ENCODE measurements at places on chromosomes 3 and 15.

DNA sequence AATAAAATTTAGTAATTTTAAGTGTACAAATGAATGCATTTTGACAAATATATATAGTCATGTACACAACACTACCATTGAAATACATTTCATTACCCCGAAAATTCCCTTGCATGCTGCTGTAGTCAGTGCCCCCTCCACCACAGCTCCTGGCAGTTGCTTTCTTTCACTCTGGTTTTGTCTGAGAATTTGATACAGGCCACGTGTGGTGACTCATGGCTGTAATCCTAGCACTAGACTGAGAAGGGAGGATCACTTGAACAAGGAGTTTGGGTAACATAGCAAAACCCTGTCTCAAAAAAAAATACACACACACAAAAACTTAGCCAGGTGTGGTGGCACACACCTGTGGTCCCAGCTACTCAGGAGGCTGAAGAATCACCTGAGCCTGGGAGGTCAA is 65.4 kb downstream of the TFRC start:
- no peak for DNase-seq

GRCh38 chr3:115999613-116000012 is 376.3 kb downstream of the GAP43 start:
- DNase-seq = no peak

DNA sequence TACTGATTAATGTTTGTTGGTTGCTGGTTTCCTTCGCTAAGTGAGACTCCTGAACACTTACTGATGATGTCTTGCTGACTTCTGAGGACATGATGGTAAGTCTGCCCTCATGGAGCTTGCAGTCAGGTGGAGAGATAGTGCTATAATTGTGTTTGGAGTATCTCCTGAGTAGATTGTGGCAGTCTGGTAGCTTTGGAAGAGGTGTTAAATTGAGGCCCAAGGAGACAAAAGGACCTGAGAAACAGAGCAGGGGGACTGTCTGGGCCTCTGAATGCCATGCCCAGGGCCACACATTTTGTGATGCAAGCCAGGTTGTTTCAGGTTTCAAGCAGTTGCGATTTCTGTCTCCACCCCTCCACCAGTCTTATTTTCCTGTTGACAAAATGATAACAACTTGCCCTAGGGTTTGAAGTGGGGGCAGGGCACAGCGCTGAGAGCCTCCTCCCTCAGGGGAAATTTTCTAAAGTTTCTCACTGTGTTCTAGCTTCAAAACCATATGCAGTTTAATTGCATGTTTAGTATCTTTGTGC is 16.7 kb downstream of the SMAD3 start:
- no peak for DNase-seq

GRCh38 chr3:118436697-118437262 is 597.9 kb downstream of the IGSF11 start:
- no peak for DNase-seq

DNA sequence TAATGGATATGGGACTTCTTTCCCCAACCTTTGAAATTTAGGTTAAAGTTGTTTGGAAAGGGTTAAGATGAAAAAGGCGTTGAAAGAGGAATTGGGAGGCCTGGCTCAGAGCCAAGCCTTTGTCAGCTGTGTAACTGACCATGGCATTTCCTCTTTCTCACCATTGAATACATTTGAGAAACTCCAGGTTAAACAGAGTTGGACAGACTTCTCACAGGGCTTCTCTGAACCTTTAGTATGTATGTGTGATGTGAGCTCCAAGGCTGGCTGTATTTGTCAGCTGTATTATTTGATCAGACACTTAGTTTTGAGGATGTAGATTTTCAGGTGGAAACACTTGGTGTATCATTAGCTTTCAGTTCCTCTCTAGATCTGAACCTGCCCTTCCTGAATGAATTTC is 136.4 kb upstream of the GOLGA6L4 start:
- no peak for DNase-seq

GRCh38 chr15:63234451-63234870 is 42.9 kb upstream of the APH1B start:
- no peak for DNase-seq

DNA sequence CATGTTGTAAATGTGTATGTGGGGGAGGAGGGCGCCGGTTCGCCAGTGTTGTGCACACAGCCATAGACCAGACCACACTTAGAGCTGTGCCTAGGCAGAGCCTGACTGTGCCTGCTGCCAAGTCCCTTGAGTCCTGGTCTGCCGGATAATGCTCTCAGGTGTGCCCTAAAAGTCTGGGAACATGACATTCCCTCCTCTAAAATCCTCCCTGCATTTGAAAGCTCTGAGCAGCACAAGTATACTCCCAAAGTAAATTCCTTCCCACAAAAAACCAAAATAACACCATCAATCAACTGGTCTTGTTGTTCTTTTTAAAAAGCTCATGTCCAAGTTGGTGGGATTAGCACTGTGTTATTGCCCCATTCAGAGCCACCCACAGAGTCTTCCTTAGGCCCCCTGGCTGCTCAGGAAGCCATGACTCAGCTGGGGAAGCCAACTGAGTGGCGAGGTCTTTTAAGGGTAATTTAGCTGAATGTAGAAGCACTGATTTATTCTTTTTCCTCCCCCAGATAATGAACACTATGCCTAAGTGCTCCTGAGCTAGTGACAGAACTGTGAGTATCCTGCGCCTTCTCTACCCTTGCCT is 147.8 kb upstream of the MCTP2 start:
- DNase-seq = no peak

GRCh38 chr15:74328331-74329056 is 39.0 kb downstream of the CYP11A1 start:
- no peak for DNase-seq

DNA sequence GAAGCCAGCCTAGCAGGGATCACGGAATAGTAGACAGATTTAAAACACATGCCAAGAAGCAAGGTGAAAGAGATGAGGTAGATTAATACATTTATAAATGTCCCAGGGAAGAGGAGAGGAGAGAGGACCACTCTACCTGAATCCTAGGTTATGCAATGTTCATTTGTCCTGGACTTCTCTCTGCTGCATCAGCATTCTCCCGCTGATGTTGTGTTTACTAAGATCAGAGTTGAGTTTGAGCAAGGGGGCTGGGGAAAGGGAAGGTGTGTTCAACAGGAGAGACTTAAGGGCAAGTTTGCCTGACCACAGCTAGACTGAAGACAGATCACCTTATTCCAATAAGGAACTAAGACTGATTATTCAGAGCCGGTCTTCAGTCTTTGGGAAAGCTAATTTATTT is 1.1 kb upstream of the KPNA1 start:
- DNase-seq = no peak

DNA sequence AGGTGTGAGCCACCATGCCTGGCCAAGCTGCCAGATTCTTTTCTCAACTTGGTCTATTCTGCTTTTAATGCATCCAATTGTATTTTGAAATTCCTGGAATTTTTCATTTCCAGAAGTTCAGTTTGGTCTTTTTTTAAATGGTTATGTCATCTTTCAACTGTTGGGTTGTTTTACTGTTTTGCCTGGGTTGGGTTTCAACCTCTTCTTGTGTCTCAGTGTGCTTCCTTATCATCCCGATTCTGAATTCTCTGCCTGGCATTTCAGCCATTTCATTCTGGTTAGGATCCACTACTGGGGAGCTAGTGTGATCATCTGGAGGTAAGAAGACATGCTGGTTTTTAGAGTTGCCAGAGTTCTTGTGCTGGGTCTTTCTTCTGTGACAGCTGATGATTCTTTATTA is 61.5 kb downstream of the LRRC49 start:
- no peak for DNase-seq

GRCh38 chr3:123872621-123873020 is 11.5 kb downstream of the MYLK start:
- DNase-seq = no peak

DNA sequence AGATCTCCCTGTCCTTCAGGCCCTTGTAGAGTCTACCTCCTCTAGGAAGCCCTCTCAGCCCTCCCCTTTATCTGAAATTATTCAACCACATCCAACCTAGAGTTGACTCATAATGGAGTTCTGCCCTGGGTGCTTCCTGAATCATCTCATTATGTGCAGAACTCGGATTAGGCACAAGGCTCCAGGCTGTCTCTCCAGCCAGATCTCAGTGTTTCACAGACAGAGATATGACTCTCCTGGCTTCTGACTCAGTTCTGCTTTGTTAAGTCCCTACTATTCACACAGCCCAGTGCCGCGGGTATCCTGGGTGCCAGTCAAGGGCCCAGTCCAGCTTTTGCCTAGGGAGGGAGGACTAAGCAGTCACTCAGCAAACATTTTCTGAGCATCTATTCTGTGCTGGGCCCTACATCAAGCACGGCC is 9.3 kb downstream of the STRA6 start:
- DNase-seq = peak; percentile 4

DNA sequence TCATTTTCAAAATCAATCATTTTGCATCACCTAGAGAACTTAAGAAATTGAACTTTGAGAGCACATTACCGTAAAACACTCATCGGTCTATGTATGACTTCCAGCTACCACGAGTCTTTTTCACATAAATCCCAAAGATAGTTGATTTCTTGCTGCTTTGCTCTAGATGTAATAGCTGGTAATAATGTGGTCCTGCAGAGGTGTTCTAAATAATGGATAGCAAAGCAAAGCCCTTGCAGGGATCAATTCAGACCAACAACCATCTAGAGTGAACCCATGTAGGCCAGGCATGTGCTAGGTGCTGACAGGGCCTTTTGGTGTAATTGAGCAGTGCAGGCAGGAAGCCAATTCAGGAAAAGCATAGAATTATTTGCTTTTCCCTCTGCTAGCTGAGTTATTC is 26.1 kb upstream of the C3orf80 start:
- DNase-seq = no peak

DNA sequence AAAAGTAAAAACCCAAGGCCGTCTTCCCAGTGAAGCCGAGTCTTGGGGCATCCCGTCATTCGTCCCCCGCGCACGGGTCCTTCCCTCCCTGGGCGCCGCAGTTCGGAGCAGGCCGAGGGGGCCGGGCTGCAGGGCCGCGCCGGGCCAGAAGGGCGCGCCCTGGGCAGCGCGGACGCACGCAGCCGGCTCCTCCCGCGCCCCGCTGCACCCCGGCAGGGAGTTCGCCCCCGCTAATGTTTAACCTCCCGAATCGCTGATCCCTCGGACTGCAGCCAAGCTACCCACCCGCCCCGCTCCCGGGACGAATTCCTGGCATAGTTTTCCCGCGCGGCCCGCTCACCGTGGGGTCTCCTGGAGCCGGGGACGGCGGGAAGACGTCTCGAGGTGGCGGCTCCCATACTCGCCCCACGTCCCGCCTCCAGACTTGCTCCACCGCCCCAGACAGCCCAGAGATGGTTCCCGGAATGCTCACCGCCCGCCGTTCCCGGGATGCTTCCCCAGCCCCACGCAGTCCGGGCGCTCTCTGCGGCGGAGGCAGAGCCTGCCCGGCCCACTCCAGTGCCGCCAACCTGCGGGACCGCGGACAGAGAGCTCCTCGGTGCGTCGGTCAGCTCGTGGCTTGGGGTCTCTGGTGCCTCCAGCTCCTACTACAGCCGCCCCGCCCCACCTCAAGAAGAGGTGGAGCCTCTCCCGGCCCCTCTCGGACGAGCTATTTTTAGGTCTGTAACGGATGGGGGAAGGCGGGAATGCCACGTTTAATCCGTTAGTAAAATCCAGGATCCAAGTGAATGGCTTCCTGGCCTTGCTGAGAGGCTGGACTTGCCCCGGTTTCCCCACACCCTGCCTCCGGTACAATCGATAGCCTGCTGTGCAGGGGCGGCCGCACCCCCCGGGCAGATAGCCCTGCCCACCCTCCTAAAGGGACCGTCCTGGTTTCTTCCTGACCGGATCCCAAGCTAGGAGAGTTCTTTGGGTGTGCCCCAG is at the start of gene DZIP1L:
TSS of gene DZIP1L (minus strand) at position 621 of the 984 bp plus-strand sequence. CDS start 11,637 bp downstream, outside the sequence.
- no peak for DNase-seq

GRCh38 chr3:87260270-87260669 is 16.1 kb downstream of the POU1F1 start:
- DNase-seq = peak; percentile 38

- no peak for DNase-seq
These were observed 11.1 kb downstream of the GPR176 start for GRCh38 chr15:39909007-39909406.

All from NCI-H2029 (cell line).